ENCODE measurements at places on chromosomes 6 and 20.

DNA sequence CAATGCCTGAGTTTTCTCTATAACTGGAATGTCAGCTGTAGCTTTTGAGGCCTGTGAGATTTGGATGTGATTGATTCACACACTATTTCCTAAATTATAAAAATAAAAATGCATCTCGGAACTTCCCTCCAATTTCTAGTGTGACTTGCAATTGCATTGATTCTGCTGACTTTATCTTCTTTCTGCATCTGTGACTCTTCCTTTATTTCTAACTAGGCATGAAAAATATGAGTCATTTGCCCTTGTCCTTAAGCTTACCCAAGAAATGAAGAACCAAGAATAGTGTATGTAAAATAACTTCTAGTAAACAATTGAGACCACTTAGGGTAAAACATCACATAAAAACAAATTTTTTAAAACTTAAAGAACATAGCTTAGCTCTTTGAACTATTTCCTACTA is 12.9 kb downstream of the OR2J2 start:
- DNase-seq: no peak

DNA sequence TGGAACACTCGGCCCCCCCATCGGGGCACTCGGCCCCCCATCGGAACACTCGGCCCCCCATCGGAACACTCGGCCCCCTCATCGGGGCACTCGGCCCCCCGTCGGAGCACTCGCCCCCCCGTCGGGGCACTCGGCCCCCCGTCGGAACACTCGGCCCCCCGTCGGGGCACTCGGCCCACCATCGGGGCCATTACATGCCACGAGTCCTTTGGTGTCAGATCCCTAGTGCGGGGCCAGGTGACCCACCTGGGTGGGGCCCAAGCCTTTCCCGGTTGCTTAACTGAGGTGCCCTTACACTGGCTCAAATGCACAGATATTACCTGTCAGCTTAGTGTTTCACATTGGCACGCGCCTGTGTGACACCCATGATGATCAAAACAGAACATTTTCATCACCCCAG is 95.9 kb downstream of the TAF4 start:
- DNase-seq: no peak

DNA sequence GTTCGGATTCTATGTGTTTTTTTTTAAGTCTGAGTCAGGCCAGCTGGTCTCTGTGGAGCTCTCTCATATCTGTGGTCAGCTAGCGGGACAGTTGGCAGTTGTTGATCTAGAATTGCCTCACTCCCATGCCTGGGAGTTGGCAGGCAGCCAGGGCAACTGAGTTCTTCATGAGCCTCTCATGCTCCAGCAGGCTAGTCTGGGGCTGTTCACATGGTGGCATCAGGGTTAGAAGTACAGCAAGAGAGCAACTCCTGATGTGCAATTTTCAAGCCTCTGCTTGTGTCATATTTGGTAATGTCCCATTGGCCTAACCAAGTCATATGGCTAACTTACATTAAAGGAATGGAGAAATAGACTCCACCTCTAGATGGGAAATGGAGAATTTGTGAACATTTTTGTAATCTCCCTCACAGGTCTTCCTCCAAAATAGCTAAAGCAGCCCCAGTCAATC is 6.7 kb upstream of the IFT52 start:
- DNase-seq: peak; percentile 86

DNA sequence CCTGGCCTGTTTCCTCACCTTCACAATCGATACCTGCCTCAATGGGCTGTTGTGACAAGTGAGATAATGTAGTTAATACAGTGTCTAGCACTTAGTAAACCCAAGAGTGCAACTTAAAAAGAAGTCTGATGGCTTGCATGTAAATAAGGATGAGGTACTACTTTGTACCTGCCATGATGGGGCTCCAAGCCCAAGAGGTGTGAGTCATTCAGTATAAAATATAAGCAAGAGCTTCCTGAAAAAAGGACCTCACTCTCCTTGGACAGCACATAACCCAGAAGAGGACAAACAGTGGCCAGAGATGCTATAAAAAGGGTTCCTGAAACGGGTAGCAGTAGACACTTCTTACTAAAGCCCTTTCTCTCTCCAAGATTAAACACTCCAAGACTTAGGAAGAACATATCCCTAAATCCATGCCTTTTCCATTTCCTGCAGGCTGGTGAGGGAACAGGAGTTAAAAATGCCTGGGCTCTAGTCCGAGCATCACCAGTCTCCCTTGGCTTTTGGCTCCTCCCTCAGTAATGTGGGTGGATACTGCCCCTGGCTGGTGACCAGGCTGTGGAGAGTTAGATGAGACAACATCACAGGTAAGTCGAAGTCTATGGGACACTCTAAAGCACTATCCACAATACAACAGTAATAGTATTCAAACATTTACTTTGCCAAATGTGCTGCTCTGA is 4.3 kb downstream of the UBE2V1 start:
- no peak for DNase-seq

GRCh38 chr6:170289951-170290295 is 955 bp downstream of the DLL1 start:
- peak; percentile 14 for DNase-seq

DNA sequence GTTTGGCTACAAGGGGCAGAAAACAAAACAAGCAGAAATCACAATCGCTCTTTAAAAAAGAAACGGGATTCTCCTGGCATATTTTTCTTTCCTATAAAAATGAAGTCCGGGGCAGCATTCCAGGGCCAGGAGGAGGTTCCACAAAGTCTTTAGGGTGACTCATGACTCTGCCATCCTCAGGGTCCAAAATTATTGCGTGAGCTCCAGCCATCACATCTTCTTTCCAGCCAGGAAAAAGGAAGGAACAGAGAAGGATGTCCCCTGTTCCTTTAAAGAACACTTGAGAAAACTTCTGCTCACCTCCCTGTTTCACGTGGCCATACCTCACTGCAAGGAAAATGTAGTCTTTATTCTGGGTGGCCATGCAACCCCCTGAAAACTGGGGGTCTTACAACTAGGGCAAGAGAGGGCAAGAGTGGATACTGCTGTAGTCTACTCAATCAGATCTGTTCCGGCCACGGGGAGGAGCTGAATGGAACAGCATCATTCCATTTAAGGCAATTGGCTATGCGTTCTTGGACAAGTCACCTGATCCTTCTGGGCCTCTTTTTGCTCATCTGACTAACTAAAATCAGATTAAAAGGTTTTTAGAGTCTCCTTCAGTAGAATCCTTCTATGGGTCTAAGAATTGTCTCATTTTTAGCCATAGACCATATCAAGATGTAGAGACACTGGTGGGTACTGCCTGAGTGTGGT is 49.4 kb downstream of the CTCFL start:
- DNase-seq: no peak

- DNase-seq: no peak
These were observed 160.2 kb downstream of the BTBD3 start for GRCh38 chr20:12077875-12078274.

GRCh38 chr6:70874181-70874913 is 82.5 kb downstream of the B3GAT2 start:
- DNase-seq: no peak

DNA sequence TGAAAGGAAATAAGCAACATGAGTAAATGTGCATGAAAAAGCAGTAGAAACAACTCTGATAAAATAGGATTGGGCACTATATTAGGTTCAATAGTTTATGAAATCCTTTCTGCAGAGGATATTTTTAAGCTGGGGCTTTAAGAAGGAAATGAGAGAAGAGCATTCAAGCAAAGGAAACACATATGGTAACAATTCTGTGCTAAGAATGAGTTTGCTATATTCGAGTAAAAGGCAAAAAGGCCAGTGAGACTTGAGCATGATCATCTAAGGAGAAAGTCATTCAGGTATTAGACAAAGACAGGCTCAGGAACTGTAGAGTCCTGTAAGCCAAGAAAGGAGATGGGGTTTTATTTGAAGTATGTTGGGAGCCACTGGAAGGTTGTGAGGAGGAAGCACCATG is 387.1 kb upstream of the FLRT3 start:
- DNase-seq: no peak

- no peak for DNase-seq
These were observed 111.3 kb downstream of the BCKDHB start for GRCh38 chr6:80217794-80218193.

- DNase-seq: no peak
These were observed 9.9 kb downstream of the RALGAPA2 start for GRCh38 chr20:20702330-20703245.

- DNase-seq: no peak
These were observed 14.7 kb upstream of the KCNG1 start for GRCh38 chr20:51037532-51038115.

DNA sequence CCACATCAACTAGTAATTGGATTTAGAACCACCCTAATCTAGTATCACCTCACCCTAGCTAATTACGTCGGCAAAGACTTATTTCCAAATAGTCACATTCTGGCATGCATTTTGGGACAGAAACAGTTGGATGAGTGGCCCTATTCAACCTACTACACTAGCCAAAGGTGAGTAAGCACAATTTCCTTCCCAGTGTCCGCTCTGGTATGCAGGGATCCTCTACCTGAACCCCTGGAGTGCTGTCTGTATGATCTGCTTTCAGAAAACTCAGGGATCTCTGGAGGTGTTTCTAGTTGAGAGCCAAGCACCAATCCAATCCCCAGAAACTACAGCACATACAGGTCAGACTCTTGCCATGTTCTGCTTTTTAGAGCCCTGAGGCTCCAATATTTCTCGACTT is 717.4 kb upstream of the MANEA start:
- DNase-seq: no peak

DNA sequence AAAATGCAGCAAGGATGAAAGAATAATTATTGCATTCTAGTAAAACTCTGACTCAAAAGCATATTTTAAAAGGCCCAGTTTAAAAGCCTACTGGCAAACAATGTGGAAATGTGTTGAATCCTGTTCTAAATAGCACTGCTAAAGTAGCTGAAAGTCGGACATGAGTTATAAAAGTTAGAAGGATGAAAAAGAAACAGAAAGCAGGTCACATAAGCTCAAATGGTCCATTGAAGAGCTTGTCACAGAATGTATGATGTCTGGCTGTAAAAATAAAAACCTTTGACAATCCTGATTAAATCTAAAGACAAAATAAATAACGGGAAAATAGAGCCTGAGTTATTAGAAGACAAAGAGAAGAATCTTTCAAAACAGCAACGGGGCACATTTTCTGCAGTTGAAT is 218.6 kb upstream of the UFL1 start:
- DNase-seq: no peak

DNA sequence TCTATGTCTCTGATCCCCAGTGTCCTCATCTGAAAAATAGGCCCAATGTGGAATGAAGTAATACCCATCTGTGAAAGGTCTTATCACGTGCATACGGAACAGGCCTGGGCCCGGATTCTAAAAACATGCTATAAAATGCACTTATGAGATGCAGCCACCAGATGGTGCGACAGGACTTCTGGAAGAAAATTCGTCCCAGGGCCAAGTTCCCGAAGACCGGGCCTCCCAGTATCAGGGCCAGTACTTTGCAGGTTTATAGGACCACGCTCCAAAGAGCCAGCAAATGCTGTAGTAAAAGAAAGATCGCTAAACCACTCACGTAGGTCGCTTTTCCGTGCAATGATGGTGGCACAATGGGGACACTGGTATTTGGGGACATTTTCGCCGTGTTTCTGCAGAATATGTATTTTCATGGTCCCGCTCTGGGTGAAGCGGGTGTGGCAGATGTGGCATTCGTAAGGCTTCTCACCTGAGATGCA is 10.6 kb downstream of the CTCFL start:
- peak; percentile 87 for DNase-seq

DNA sequence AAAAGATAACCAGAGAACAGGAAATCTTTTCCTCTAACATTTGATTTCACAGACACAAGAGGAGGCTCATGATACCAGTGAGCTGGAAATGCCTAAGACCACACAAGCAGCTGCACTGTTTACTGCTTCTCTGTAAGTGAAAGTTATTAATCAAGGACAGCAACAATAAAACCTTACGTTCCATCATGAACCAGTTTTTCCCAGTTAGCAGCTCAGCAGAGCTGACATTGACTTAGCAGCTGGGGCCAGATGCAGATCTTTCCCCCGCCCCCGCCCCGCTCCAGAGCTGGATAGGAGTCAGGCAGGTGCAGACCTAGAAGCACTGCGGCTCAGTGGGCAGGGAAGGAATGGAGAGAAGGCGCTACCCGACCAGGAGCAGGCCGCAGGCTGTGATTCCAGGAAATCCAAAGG is 275.2 kb downstream of the GMDS start:
- no peak for DNase-seq

DNA sequence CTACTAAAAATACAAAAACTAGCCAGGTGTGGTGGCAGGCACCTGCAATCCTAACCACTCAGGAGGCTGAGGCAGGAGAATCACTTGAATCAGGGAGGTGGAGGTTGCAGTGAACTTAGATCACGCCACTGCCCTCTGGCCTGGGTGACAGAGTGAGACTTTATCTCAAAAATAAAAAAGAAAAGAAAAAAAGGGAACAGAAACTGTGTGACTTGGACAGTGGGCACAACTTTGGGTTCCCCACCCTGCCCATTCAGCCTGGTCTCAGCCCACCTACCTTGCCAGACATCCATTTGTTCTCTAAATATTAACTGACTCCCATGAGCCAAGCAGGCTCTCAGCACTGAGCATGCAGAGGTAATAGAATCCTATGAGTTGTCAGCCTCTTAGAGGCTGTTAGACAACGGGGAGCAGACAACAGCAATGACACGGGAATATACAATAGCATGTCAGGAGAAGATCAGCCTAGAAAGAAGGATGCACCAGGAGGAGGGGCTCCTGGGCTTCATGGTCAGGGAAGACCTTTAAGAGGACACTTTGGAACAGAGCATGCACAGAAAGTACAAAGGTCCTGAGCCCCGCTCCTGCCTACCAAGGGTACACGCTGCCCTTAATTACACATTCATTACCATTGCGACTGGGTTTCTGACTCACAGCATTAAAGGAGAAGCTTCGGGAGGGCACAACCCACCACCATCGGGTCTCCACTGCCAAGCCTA is 20.0 kb downstream of the FAM209B start:
- DNase-seq: no peak

GRCh38 chr6:155162682-155163081 is 101.1 kb upstream of the CLDN20 start:
- DNase-seq: no peak

DNA sequence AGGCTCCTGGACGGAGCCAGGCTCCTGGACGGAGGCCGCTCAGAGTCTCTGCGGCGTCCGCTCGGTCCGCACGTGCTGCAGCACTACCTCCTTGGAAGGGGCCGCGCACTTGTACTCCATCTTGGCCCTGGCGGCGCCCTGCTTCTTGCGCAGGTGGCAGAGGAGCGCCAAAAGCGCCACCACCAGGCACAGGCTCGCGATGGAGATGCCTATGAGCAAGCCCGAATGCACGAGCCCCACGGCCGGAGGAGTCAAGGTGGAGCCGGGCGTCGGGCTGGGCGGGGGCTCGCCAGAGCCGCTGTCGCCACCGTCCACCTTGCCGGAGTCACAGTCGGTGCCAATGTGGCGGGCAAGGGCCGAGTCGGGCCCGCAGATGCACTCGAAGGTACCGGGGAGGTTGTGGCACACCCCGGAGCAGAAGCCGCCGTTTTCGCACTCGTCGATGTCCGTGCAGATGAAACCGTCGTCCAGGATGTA is 1.7 kb downstream of the THBD start:
- DNase-seq: no peak
